T-helper 2 cell (primary cell): ENCODE measurements at places on chromosomes 3 and 15.

GRCh38 chr3:9108876-9109567, 140.4 kb downstream of the SRGAP3 start:
- DNase-seq = no peak

- no peak for DNase-seq
Observed at GRCh38 chr3:186277268-186277909, 84.6 kb downstream of the DGKG start.

- DNase-seq = no peak
Observed at GRCh38 chr15:37872661-37873060, 61.8 kb upstream of the TMCO5A start.

DNA sequence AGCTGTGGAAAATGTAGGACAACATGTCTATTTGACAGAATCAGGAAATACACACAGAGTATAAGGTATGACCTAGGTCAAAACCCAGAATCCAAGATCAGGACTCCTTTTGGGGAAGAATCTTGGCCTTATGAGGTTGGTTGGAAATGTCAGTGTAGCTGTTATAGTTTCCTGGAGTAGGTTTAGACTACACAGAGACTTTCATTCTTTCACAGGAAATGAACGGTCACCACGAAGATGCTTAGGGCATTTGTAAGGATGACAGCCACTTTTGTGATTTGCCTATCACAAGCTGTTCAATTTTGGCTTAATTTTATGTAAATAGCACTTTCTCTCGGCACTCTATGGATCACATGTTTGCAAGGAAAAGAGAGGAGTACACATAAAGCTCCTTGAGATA, 18.6 kb upstream of the ZBTB20 start:
- DNase-seq = peak; percentile 22

- DNase-seq = no peak
Observed at GRCh38 chr3:38740537-38740936, 75.5 kb downstream of the SCN10A start.

DNA sequence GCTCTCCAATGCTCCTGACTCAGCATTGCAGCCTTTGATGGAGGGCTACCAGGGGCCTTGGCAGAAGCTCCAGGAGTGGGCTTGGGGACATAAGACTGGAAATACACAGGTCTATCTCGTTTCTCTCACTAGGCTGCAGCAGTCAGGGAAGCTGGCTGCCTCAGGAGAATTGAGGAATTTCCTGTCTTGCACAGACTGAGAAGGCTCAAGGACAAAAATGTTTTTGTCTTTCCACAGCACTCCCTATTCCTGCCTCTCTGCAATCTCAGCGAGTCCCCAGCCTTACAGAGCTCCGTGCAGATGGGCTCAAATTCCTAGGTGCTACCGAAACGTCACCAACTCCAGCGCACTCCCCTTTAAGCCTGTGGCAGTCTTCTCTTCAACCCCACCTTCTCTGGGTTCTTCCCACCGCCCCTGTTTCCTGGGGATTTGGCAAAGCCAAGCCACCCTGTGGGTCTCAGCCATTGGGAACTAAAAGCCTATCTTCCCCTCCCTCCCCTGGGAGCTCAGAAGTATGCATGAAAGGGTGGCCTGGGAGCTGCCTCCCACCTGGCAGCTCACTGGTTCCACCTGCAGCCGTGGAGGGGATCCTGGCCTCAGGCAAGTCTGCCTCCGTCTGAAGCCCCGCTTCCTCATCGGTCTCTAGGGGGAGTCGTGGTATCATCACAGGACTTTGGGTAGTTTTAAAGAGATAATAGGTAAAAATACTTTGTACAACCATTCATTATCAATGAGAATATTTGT, 322.6 kb upstream of the FRG2C start:
- DNase-seq = no peak

DNA sequence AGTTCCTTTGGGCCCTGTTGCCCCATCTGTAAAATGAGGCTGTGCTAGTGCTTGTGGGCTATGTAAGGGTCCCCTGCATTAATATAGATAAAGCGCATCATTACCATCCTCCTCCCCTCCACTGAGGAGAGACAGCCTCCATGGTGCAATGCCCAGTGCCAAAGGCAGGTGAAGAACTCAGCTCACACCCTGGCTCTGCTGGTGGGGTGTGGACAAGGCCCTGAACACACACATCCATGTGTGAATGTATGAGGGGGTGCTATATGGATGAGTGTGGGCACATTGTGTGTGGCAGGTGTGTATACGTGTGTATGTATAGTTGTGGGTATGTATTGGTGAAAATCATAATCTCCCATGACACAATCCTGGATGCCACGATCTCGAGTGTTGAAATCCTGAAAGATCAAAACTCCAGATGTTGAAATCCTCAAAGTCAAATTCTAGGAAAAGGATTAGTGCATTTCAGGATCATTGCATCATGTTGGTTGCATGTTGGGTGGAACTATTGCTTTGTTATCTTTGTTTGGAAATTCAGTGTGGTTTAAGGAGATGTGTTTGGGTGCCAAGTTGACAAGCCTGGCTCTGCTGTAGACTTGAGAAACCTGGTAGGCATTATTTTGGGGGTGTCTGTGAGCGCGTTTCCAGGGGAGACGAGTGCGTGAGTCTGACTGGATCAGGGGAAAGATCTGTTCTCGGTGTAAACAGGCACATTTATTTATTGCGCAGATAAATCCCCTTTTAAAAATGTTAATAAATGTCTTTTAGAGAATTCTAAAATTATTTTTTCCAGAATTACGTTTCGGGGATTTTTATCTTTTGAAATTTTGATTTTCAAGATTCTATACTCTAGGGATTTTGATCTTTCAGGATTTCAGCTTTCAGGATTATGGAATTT, 42.0 kb upstream of the SEC61A1 start:
- no peak for DNase-seq

- DNase-seq = no peak
Observed at GRCh38 chr3:150129166-150129565, 158.5 kb upstream of the PFN2 start.

- DNase-seq = no peak
Observed at GRCh38 chr15:62262305-62262941, 97.3 kb upstream of the C2CD4B start.

DNA sequence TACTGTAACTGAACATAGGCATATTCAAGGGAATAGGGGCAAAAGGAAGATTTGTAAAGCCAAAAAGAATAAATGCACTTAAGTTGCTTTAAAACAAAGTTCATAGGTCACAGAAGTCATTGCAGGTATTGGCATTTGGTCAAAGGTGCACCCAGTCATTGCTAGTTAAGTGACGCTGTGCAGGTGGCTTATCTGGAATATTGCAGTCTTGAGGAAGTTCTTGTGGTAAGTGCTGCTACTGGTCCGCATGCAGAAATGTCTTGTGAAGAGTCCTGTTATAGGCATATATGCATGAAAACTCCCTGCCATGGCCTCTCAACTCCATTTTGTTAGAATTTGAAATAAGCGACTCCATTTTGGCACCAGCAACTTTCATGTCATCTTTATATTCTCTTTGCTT, 293.1 kb downstream of the GBE1 start:
- DNase-seq = no peak

GRCh38 chr15:25054943-25055342, 100.2 kb downstream of the SNRPN start:
- no peak for DNase-seq

DNA sequence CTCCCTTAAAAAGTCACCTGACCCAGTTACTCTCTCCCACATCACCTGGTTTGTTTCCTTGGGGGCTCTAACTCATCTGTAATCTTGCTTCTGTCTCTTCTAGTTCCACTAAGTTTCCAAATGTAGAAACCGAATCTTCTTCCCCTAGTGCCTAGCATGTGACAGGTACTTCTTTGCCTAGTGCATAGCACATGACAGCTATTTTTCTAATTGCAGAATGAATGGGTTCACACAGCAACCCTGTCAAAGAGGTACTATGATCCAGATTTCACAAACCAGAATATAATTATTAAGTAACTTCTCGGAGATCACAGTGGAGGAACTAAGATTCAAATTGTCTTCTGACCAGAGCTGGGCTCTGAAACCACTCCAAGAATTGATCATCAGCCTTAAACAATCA, 7.4 kb downstream of the DPH3 start:
- DNase-seq = no peak

DNA sequence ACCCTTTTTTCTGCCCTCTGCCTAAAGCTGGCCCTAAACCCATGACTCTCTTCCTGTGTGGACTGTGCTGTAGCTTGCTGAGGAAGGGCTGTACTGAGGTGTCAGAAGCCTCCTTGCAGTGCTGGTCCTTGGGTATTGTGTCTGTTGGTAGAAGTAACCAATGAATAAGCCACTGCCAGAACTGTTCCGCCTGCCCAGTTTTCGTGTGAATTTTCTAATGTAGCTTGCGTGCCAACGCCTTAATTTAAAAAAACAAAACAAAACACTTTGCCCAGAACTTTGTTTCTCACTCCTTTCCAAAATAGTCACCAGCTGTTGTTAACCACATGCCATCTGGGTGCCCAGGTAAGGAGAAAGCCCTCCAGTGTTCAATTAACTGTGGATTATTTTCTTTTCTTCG, 101.9 kb downstream of the KLHL25 start:
- no peak for DNase-seq

- no peak for DNase-seq
Observed at GRCh38 chr15:78208887-78209645, 25.3 kb downstream of the ACSBG1 start.

DNA sequence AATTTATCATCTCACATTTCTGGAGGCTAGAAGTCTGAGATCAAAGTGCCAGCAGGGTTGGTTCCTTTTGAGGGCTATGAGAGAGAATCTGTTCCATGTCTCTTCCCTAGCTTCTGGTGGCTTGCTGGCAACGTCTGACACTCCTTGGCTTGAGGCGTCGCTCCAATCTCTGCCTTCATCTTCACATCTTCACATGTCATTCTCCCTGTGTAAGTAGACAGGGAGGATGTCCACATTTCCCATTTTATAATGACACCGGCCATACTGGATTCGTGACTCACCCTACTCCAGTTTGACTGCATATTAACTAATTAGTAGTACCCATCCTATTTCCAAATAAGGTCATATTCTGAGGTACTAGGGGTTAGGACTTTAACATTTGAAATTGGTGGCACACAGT, 17.5 kb upstream of the ARHGAP31 start:
- DNase-seq = no peak

- no peak for DNase-seq
Observed at GRCh38 chr3:117977504-117978228, 1057.0 kb downstream of the IGSF11 start.

- DNase-seq = no peak
Observed at GRCh38 chr15:52008698-52009434, 10.2 kb upstream of the MAPK6 start.

- DNase-seq = no peak
Observed at GRCh38 chr3:172876297-172876696, 125.8 kb downstream of the ECT2 start.

DNA sequence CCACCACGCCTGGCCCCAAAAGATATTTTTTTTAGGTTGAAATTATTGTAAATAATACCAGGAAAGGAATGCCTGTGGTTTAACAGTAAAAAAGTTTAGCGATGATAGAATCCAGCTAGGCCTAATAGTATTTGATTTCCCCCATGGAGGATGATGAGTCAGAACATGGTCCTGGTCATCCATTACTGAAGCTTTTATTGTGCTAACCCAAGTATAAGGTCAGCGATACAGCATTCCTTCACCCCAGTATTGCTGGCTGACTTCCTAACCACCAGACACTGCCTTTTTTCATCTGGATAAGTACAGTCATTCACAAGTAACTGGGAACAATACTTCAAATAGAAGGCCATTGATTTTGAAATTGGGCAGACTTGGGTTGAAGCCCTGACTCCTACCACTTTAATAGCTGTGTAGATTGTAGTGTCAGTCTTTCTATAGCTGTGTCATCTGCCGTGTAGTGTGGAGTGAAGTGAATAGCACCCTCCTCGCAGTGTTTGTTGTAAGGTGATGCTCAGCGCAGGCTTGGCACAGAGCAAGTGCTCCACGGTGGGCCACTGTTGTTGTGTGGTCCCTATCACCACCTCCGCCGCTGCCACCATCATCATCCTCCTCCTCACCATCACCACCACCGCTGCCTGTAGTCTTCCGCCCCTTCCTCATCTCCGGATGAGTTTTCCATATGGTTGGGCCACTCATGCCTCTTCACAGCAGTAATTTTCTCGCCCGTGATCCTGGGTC, 436.0 kb upstream of the TPM1 start:
- no peak for DNase-seq
